ENCODE measurements at places on chromosomes 1 and 21.

DNA sequence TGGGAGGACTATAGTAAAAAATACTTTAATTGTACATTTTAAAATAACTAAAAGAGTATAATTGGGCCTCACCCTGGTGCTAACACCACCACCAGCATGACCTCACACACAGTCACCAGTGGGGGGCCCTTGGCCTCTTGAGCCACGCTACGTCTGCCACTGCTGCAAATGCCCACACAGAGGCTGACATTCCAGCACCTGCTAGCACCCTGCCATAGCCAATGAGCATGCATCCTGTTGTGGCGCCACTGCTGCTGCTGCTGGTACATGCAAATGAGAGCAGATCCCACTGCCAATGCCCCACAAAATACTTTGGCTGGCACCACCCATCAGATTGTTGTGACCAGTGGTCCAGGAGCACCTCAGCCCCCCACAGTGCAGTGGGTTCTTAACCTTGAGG, 31.5 kb upstream of the TNR start:
- no peak for DNase-seq

DNA sequence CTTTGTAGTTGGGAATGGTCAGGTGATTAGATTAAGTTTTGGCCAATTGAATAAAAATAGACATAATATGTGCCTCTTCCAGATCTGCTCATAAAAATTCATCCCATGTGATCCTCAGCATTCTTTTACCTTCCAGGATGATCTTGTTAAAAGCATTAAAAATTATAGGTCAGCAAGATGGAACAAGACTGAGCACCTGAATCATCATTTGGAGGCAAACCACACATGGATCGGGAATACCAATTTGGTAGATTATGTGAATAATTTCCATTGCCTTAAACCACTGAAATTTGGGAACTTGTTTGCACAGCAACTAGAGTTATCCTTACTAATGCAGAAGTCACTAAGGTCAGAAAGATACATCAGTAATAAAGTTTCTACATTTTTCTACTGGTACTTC, 681.4 kb upstream of the ADGRL2 start:
- no peak for DNase-seq

DNA sequence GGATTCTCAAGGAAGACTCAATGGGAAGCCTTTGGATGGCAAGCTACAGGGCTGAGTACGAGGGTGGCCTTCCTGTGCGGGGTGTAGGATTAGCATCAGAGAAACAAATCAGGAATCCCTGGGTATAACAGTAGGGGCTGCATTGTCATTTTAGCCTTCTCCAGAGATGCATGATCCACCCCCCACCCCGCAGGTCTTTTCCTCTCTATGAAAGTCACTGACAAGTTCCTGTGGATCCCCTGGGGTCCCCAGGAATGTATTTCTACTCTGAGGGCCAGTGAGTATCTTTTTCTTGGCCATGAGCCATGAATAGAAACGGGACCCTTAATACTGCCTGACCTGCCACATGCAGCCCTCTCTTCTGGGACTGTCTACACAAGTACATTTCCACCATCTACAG, 473.0 kb upstream of the VAMP3 start:
- no peak for DNase-seq

DNA sequence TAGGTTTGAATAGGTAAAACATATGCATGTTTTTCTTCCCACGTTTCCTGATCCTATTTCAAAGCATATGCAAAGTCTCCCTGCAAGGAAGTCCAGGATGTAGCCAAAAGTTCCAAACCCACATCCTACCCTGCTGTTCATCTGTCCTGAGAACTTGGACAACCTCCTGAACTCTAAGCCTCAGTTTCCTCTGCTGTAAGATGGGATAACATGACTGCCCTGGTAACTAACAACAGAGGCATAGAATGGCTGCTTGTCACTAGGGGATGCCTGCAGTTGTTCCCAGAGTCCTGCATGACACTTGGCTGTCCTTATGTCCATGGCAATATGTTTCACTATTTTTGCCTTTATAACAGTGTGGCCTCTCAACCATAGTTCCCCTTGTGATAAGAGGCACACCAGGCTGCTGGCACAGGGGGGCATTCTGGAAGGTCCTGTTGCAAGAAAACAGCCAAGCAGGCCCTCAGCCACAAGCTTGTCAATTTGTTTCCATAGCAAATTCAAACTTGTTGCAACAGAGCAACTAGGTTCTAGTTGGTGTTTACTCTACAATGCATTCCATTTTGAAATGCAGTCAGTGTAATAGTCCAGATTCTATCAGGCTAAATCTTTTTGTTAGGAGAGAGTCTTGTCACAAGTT, 1.5 kb upstream of the HDGF start:
- no peak for DNase-seq

- no peak for DNase-seq
Observed at GRCh38 chr21:26961698-26962097, 5.2 kb downstream of the ADAMTS5 start.

DNA sequence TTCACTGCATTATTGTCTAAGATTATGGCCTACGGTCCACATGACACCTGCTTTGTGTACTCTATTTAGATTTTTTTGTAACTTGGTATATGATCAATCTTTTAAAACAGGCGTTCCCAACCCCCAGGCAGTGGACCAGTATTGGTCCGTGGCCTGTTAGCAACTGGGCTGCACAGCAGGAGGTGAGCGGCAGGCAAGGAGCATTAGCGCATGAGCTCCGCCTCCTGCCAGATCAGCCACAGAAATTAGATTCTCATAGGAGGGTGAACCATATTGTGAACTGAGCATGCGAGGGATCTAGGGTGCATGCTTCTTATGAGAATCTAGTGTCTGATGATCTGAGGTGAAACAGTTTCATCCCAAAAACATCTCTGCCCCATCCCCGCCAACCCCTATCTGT, 228.4 kb upstream of the NR5A2 start:
- DNase-seq, result no peak

- DNase-seq, result no peak
Observed at GRCh38 chr1:5879421-5879820, 112.8 kb downstream of the NPHP4 start.

- DNase-seq, result no peak
Observed at GRCh38 chr1:241533326-241534115, 1.3 kb downstream of the KMO start.

Data from activated CD8-positive, alpha-beta T cell treated with anti-CD3 and anti-CD28 coated beads, Interleukin-2, amount 10 ng/mL, durations not matched to agents 7 days and 5 days (primary cell).